ENCODE measurements at places on chromosomes 2 and 18. TPM values are rescaled to one million over a fixed set of nuclear protein-coding genes. Genes with fewer than 3 reads are reported as not detected.

Gene TMEM214
- total RNA-seq, result 68.1 TPM

GRCh38 chr2:72750466-72750865 is 75.4 kb downstream of the EXOC6B start:
- peaks cover 1% of the 10 kb centered on the region for H3K4me1 ChIP-seq
- no peaks in the 10 kb centered on the region for H3K27me3 ChIP-seq
- no peak overlapping the region for H3K27ac ChIP-seq
- DNase-seq, result no peak
- H3K36me3 ChIP-seq, result no peaks in the 10 kb centered on the region

DNA sequence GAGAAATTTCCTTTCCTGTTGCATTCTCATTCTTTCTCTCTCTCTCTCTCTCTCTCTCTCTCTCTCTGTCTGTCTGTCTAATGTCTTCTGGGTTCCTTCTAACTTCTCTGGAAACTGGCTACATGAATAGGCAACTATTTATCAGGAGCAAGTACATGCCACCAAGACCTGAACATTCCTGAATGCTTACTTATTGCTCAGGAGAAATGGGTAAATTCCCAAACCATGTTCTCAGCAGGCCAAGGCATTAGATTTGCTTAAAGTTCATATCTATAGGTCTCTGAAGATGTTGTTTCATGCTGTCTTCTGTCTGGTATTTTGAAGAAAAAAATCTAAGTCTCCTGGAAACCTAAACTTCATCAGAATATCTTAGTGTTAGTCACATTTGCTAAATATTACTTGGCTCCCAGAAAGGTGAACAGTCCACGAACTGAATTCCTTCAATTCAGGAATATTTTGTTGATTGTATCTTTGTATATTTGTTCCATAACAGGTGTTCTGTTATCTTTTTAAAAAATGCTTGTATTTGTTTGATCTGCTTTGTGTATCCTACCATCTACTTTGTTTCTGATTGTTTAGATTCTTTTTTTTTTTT is 77.2 kb upstream of the FIGN start:
- H3K27me3 ChIP-seq, result no peaks in the 10 kb centered on the region
- no peaks in the 10 kb centered on the region for H3K36me3 ChIP-seq
- no peak overlapping the region for H3K4me3 ChIP-seq
- no peaks in the 10 kb centered on the region for H3K4me1 ChIP-seq
- H3K27ac ChIP-seq, result no peak overlapping the region

- no peak overlapping the region for H3K27ac ChIP-seq
- no peak overlapping the region for H3K4me3 ChIP-seq
- H3K27me3 ChIP-seq, result no peaks in the 10 kb centered on the region
- no peaks in the 10 kb centered on the region for H3K36me3 ChIP-seq
These were observed 132.9 kb downstream of the CBLN2 start for GRCh38 chr18:72411261-72411660.

DNA sequence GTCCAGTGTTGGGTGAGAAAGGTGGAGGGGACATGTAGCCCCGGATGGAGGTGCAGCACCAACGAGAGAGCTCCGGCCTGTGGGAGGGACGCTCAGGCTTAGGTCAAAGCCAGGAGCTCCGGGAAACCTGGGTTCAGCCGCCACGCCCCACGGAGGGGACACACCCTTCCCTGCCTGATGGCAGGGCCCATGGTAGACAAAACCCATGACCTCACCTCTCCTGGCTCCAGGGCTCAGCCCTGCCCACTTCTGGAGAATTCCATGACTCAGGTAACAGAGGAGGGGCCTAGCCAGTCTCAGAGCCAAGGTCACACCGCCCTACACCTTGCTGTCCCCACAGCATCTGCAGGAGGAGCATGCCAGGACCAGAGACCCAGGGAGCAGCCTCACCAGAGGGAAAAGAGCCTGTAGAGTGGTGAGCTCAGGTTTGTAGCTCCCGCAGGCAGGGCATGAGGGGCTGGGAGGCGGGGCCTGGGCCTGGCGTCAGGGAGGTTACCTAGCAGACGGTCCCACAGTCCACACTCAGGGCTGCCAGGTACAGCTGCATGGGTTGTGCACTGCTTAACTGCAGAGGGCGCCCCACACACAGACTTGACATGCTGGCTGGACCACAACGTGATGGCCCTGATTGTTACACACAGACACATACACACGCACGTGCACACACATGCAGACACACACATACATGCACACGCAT is 70.8 kb upstream of the SMAD7 start:
- DNase-seq, result peak; percentile 68
- H3K4me1 ChIP-seq, result peaks cover 18% of the 10 kb centered on the region
- H3K4me3 ChIP-seq, result no peak overlapping the region

Gene CCDC68
- not detected for total RNA-seq

GRCh38 chr2:200380833-200381542 is 74.5 kb downstream of the SPATS2L start:
- DNase-seq, result no peak
- no peak overlapping the region for H3K4me3 ChIP-seq
- H3K27ac ChIP-seq, result peak overlapping the region; percentile 75
- peaks cover 62% of the 10 kb centered on the region for H3K4me1 ChIP-seq
- no peaks in the 10 kb centered on the region for H3K27me3 ChIP-seq

GRCh38 chr2:69177785-69178636 is 165.0 kb downstream of the ANTXR1 start:
- no peak overlapping the region for H3K27ac ChIP-seq
- H3K4me3 ChIP-seq, result no peak overlapping the region
- no peaks in the 10 kb centered on the region for H3K36me3 ChIP-seq
- DNase-seq, result no peak
- H3K4me1 ChIP-seq, result peaks cover 1% of the 10 kb centered on the region

- H3K27me3 ChIP-seq, result no peaks in the 10 kb centered on the region
- peaks cover 4% of the 10 kb centered on the region for H3K4me1 ChIP-seq
- peaks cover 3% of the 10 kb centered on the region for H3K36me3 ChIP-seq
- no peak for DNase-seq
- H3K4me3 ChIP-seq, result no peak overlapping the region
These were observed 46.2 kb upstream of the SNTG2 start for GRCh38 chr2:904246-905024.

- no peak overlapping the region for H3K27ac ChIP-seq
- no peaks in the 10 kb centered on the region for H3K27me3 ChIP-seq
- H3K4me1 ChIP-seq, result no peaks in the 10 kb centered on the region
- H3K36me3 ChIP-seq, result no peaks in the 10 kb centered on the region
- no peak overlapping the region for H3K4me3 ChIP-seq
These were observed 97.8 kb downstream of the SS18 start for GRCh38 chr18:25992566-25992965.

GRCh38 chr2:202344178-202344577 is 31.9 kb upstream of the BMPR2 start:
- DNase-seq, result no peak
- no peak overlapping the region for H3K4me3 ChIP-seq
- peaks cover 3% of the 10 kb centered on the region for H3K4me1 ChIP-seq
- H3K27me3 ChIP-seq, result no peaks in the 10 kb centered on the region
- no peaks in the 10 kb centered on the region for H3K36me3 ChIP-seq

DNA sequence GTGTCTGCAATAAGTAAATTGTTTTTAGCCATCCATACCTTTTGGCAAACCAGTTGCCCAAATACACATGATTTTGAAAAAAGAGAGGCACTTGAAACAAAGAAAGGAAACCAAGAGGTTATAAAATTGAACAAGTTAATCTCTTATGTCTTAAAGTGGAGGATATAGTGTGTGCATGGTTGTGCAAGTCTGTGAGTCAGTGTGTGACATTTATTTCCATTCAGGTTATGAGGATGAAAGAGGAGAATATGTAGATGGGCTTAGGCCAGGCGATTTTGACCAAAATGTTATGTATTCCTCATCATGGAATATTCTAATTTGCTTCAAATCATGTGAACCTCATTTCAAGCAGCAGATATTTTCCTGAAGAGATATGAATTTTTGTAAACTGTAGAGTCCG is 123.3 kb downstream of the SETBP1 start:
- H3K27ac ChIP-seq, result no peak overlapping the region
- DNase-seq, result no peak
- H3K27me3 ChIP-seq, result peaks cover 5% of the 10 kb centered on the region
- H3K4me1 ChIP-seq, result peaks cover 29% of the 10 kb centered on the region
- H3K4me3 ChIP-seq, result no peak overlapping the region

- no peak overlapping the region for H3K4me3 ChIP-seq
- H3K27me3 ChIP-seq, result no peaks in the 10 kb centered on the region
- no peak overlapping the region for H3K27ac ChIP-seq
- H3K4me1 ChIP-seq, result no peaks in the 10 kb centered on the region
These were observed 165.6 kb upstream of the VRK2 start for GRCh38 chr2:57880967-57881366.

GRCh38 chr2:53098696-53099078 is 668.9 kb upstream of the CHAC2 start:
- H3K27ac ChIP-seq, result no peak overlapping the region
- no peak for DNase-seq
- no peaks in the 10 kb centered on the region for H3K27me3 ChIP-seq
- H3K4me1 ChIP-seq, result no peaks in the 10 kb centered on the region
- H3K4me3 ChIP-seq, result no peak overlapping the region

- H3K4me1 ChIP-seq, result no peaks in the 10 kb centered on the region
- peaks cover 2% of the 10 kb centered on the region for H3K27me3 ChIP-seq
- H3K27ac ChIP-seq, result no peak overlapping the region
- no peak overlapping the region for H3K4me3 ChIP-seq
These were observed 163.7 kb upstream of the NDUFV2 start for GRCh38 chr18:8938817-8939216.

DNA sequence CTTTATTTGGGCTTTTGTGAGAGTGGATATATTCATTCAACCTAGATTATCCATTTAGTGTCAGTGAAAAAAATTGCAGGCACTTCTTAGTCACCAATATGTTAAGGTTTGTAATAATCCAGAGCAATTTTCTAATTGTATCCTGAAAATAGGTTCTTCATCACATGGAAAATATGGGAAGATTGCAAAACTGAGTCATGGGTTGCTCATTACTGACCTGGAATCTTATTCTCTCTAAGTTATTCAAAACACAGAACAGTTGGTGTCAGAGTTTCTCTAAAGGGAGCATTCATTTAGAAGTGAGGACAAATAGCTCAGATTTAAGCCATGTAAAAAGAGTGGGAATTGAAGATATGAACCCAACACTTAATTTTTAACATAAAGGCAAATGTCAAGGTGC is 181.3 kb downstream of the IKZF2 start:
- peaks cover 12% of the 10 kb centered on the region for H3K36me3 ChIP-seq
- H3K27ac ChIP-seq, result no peak overlapping the region
- peaks cover 3% of the 10 kb centered on the region for H3K4me1 ChIP-seq
- no peak for DNase-seq
- no peak overlapping the region for H3K4me3 ChIP-seq
- H3K27me3 ChIP-seq, result no peaks in the 10 kb centered on the region

Gene COL4A3
- not detected for total RNA-seq

DNA sequence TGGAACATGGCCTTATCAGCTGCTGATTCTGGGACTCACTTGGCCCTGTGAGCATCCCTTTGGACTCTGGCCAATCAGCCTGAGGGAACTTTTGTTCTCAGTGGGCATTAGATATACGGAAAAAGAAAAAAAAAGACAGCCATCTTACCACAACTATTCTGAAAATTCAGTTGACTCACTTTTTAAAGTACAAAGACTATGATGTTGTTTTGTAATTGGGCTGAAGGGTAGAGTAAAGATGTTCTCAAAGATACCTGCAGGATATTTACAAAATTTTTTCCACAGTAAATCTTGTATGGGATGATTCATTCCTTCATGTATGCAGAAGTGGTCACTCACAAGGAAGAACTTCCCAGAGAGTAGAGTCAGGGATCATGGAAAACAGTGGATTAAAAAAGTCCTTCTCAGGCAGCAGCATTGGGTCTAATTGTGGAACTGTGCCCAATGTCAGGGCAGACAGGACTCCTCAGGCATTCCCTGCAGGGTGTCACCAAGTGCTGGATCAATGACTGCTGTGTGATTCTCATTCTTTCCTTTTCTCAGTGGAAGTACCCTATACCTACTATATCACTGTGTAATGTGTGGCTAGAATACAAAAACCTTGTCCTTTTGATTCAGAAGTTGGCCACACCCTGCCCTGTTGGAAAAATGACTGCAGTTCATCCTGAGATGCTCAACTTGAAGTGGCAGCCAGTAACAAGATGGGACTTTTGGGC is 35.4 kb downstream of the SULT1C4 start:
- H3K27me3 ChIP-seq, result peaks cover 4% of the 10 kb centered on the region
- no peak overlapping the region for H3K4me3 ChIP-seq
- no peaks in the 10 kb centered on the region for H3K36me3 ChIP-seq
- H3K27ac ChIP-seq, result no peak overlapping the region

DNA sequence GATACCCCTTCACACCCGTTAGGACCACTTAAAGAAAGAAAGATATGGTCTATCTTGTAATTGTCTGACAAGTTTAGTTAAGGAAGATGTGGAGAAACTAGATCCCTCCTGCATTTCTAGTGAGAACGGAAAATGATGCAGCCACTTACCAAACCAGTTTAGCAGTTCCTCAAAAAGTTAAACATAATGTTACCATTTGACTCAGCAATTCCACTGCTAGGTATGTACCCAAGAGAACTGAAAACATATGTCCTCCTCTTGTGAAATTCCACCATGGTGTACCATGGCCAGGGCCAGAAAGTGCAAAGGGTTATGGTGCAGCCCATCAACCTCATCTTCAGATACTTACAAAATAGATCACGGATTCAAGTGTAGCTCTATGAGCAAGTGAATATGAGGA is 79.0 kb upstream of the ID2 start:
- no peak overlapping the region for H3K4me3 ChIP-seq
- no peak for DNase-seq
- peaks cover 1% of the 10 kb centered on the region for H3K27me3 ChIP-seq
- H3K4me1 ChIP-seq, result peaks cover 10% of the 10 kb centered on the region

- H3K27ac ChIP-seq, result no peak overlapping the region
- H3K36me3 ChIP-seq, result peaks cover 35% of the 10 kb centered on the region
- no peaks in the 10 kb centered on the region for H3K27me3 ChIP-seq
- DNase-seq, result no peak
These were observed 204.1 kb downstream of the ARHGAP15 start for GRCh38 chr2:143333168-143333791.

Gene GAREM2
- 4.9 TPM for total RNA-seq

- DNase-seq, result no peak
- H3K27me3 ChIP-seq, result peaks cover 4% of the 10 kb centered on the region
- no peak overlapping the region for H3K27ac ChIP-seq
- H3K4me3 ChIP-seq, result no peak overlapping the region
- H3K4me1 ChIP-seq, result no peaks in the 10 kb centered on the region
These were observed 142.7 kb downstream of the CDH20 start for GRCh38 chr18:61475931-61476330.

Gene LTBP1
- 0.23 TPM for total RNA-seq

Gene GKN1
- total RNA-seq, result not detected

GRCh38 chr2:27376151-27376865 is 4.2 kb downstream of the ZNF513 start:
- H3K4me1 ChIP-seq, result peaks cover 36% of the 10 kb centered on the region
- no peaks in the 10 kb centered on the region for H3K27me3 ChIP-seq
- no peak overlapping the region for H3K27ac ChIP-seq
- peaks cover 31% of the 10 kb centered on the region for H3K36me3 ChIP-seq
- no peak for DNase-seq

GRCh38 chr2:23132000-23132399 is 253.0 kb upstream of the KLHL29 start:
- no peak overlapping the region for H3K4me3 ChIP-seq
- no peaks in the 10 kb centered on the region for H3K4me1 ChIP-seq
- H3K27me3 ChIP-seq, result peaks cover 8% of the 10 kb centered on the region
- no peak overlapping the region for H3K27ac ChIP-seq
- no peak for DNase-seq

Data from activated naive CD8-positive, alpha-beta T cell treated with anti-CD3 and anti-CD28 coated beads, Interleukin-2, amount 10 ng/mL, durations not matched to agents 7 days and 5 days (primary cell).